ENCODE measurements at places on chromosomes 11 and 22.

DNA sequence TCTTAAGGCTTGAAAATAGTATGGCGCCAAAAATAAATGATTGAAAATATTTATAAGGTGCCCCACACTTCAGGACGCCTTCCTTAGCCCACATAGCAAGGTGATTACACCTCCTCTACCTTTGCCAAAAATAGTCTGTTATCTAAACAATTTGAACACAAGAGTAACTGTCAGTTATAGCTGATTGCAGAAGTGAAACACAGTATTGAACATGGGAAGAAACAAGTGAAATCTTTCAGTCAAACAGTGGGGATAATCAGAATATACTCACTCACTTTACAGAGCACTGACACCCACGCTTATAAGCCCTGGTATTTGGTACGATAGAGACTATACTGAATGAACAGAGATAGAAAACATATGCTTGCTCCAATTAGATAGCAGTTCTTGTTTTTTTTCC lies 203.1 kb downstream of the RAB38 start:
- no peak for DNase-seq

GRCh38 chr11:94010136-94010535 lies 11.0 kb upstream of the HEPHL1 start:
- DNase-seq = no peak

GRCh38 chr22:27874185-27874584 lies 44.9 kb downstream of the PITPNB start:
- DNase-seq = no peak

DNA sequence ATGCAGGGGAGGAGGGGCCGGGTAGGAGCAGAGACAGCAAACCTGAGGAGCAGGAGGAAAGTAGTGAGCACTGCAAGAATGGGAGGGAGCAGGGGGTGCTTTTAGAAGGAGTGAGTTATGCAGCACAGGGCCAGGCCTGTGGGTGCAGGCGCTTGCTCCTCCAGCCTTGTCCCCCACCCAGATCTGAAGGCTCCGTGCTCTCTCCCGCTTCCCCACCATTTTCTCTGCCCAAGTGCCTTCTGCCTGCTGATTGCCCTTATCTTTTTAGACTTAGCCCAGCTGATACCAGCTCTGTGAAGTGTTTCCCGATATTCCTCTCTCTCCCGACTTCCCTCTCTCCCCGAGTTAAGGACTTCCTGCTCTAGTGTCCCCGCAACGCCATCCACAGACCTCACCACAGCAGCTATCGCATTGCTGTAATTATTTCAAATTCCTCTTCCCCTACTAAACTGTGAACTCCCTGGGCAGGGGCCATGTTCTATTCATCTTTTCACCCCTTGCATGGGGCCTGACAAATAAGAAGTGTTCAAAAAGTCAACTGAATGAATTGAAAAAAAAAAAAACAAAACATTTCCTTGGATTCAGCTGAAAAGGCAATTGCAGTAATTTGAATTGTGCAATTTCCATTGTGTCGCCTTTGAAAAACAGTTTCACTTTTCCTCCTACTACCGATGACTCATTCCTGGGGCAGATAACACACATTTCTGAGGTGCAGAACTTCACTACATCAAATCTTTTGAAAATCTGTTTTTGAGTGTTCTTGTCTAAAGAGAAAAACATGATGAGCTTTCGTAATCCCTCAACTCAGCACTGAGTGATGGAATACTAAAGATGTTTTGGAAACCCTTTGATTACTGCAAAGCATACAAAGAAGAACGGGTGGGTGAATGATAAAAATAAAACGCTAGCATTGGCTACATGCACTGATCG lies 69.7 kb upstream of the BMAL1 start:
- peak; percentile 39 for DNase-seq

DNA sequence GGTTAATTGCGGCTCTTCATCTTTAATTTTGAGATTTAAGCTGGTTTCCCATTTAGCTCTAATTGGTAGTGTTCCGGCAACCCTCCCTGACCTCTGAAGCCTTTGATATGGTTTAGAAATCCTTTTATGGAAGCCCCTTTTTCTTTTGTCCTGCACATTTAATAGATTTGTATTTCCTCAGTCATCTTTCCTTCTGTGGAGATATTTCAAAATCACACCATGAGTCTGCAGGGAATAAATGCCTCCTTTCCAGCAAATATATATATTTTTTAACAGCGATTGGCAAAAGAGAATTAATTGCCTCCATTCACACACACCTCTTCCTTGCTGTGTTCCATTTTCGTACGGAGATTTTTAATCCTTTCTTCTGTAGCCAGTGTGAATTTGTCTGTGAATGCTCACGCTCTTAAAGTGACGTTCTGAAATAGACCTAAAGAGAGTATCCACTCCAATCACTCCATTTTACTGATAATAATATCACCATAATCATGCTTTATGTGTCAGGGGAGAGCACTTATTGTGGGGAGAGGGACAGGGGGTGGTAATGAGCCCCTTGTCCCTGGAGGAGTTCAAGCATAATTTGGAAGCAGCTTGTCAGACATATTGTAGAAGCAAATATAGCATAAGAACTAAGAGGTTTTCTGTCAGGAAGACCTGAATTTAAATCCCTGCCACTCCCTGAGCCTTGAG lies 142.5 kb upstream of the SYT13 start:
- DNase-seq = no peak

GRCh38 chr11:110679323-110679975 lies 32.8 kb downstream of the ARHGAP20 start:
- DNase-seq = no peak

GRCh38 chr11:26072614-26073153 lies 259.2 kb upstream of the ANO3 start:
- no peak for DNase-seq

- DNase-seq = no peak
Measured at GRCh38 chr11:72673943-72674828, at the start of gene PDE2A. Gene PDE2A (minus strand): TSS chr11:72674422. CDS start chr11:72674207, 215 bp downstream.

- peak; percentile 92 for DNase-seq
Measured at GRCh38 chr11:72821920-72822799, 7.9 kb downstream of the ATG16L2 start.

GRCh38 chr22:31896472-31896871 lies 47.9 kb upstream of the YWHAH start:
- no peak for DNase-seq

GRCh38 chr22:49321477-49322055 lies 506.1 kb downstream of the BRD1 start:
- DNase-seq = no peak

- DNase-seq = no peak
Measured at GRCh38 chr11:107011977-107012376, 6.3 kb downstream of the GUCY1A2 start.

GRCh38 chr11:10377183-10377582 lies 72.3 kb downstream of the ADM start:
- peak; percentile 23 for DNase-seq

- DNase-seq = no peak
Measured at GRCh38 chr11:114133548-114134329, 74.2 kb downstream of the ZBTB16 start.

All from CD4-positive, alpha-beta T cell (primary cell).